Spinal cord (tissue), 10 donors: ENCODE measurements at places on chromosomes 7 and 10. TPM values are rescaled to one million over a fixed set of nuclear protein-coding genes. Genes with fewer than 3 reads are reported as not detected.

Gene DYDC2
- total RNA-seq, result 11.8 TPM

Gene UNC5B
- 43.9 TPM for total RNA-seq

Gene CCDC71L
- 8.9 TPM for total RNA-seq

Gene SEPTIN7
- 544 TPM for total RNA-seq

Gene KAZALD1
- 10.0 TPM for total RNA-seq

Gene CABCOCO1
- 6.2 TPM for total RNA-seq

Gene ARMC3
- total RNA-seq, result 7.0 TPM

Gene HOGA1
- 4.0 TPM for total RNA-seq

Gene AGMO
- 1.8 TPM for total RNA-seq

Gene MALRD1
- total RNA-seq, result 5.1 TPM

Gene VWDE
- total RNA-seq, result 2.6 TPM

Gene NPC1L1
- total RNA-seq, result 0.06 TPM

Gene ZP3
- total RNA-seq, result 2.3 TPM

Gene LRRC4
- 16.1 TPM for total RNA-seq

Gene CCDC172
- total RNA-seq, result not detected

Gene ACSM6
- not detected for total RNA-seq

Gene OPTN
- 54.3 TPM for total RNA-seq

Gene NXPH1
- 60.7 TPM for total RNA-seq

Gene ADRA2A
- total RNA-seq, result 6.6 TPM

Gene GJD4
- 0.20 TPM for total RNA-seq

Gene KLF14
- 0.22 TPM for total RNA-seq

Gene EPHB6
- 20.3 TPM for total RNA-seq

Gene PODXL
- 15.2 TPM for total RNA-seq

Gene BEND7
- 22.5 TPM for total RNA-seq

Gene TMEM213
- total RNA-seq, result not detected

Gene TDRD1
- total RNA-seq, result 1.9 TPM

Gene CYP3A7
- 1.3 TPM for total RNA-seq

Gene SUN3
- total RNA-seq, result not detected

Gene MYL10
- not detected for total RNA-seq

Gene EMX2
- total RNA-seq, result not detected

Gene CYP3A4
- not detected for total RNA-seq

Gene NPY4R2
- not detected for total RNA-seq

Gene FAM25G
- not detected for total RNA-seq

Gene NPVF
- total RNA-seq, result 0.17 TPM

Gene PBLD
- 7.9 TPM for total RNA-seq

Gene PFKP
- 120 TPM for total RNA-seq

Gene TUBAL3
- total RNA-seq, result 0.66 TPM

Gene PIK3AP1
- 8.7 TPM for total RNA-seq

Gene FAM25A
- not detected for total RNA-seq

Gene STAG3
- total RNA-seq, result 2.1 TPM

Gene PRRT4
- total RNA-seq, result 6.7 TPM

Gene OR13A1
- total RNA-seq, result 0.20 TPM

Gene CALML3
- not detected for total RNA-seq

Gene NUDT13
- 2.4 TPM for total RNA-seq

Gene SLC13A1
- total RNA-seq, result not detected

Gene POLR2J2
- 4.1 TPM for total RNA-seq

Gene SEMA3A
- total RNA-seq, result 27.4 TPM

Gene NUTM2A
- 1.2 TPM for total RNA-seq

Gene SMKR1
- total RNA-seq, result 2.4 TPM

Gene RAPGEF5
- total RNA-seq, result 121 TPM

Gene PPP1R9A
- total RNA-seq, result 69.9 TPM
